AG09309 (cell line): ENCODE measurements at places on chromosomes 7 and 10.

DNA sequence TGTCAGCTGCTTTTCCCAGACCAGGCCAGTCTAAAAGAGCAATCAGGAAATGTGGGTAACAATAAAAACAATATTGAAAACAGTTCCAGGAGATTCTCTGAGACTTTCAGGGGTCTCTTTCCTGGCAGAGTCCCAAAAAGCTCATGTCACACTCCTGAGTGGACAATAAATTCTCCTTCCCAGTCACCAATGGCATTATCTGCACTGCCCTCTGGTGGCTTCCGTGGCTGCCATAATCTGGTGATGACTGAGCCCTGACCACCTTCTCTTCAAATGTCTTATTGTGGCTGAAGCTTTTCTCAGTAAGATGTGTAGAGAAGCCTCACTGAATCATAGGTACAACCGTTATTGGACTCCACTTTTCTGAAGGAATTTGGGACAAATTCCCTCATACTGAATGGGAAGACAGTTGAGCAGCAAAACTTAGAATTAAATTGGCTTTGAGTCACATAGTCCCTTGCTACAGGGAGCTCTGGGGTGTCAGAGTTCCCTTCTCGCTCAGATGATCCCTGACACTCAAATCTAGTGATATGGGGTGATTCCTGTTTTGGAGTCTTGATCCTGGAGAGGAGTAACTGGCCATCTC is 24.4 kb upstream of the ASAH2 start:
- DNase-seq: no peak

- no peak for DNase-seq
Measured at GRCh38 chr10:130352291-130352645, 216.1 kb downstream of the GLRX3 start.

GRCh38 chr10:125708971-125709503 is 10.5 kb upstream of the EDRF1 start:
- no peak for DNase-seq

- no peak for DNase-seq
Measured at GRCh38 chr7:158292948-158293347, 294.7 kb downstream of the PTPRN2 start.

DNA sequence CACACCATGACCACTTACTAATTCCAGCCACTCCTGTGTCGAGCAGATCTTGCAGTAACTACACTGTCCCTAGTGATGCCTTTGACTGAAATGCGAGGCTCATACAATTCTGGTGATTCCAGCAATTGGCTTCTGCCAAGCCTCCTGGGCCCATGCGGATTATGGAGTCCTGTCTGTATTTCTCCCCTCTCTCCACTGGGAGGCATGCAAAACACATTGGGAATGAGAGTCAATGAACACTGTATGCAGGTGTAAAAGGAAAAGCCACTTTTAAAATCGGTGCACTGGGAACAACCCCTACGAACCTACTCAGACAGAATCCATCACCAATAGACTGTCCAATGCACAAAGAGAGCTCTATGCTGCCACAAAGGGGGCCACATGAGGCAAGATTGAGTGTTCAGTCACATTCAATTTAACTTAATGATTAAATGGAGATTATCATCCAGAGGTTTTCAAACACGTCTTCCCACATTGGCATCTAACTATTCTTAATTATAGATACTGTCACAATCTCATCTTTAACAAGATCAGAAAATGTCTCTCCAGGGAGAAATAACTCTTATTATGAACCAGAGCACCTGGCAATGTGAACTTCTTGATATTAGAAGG is 550.6 kb downstream of the GLRX3 start:
- no peak for DNase-seq

GRCh38 chr10:124999433-125000365 is 57.8 kb downstream of the ZRANB1 start:
- peak; percentile 61 for DNase-seq

- DNase-seq: no peak
Measured at GRCh38 chr10:18071591-18071990, 68.6 kb upstream of the CACNB2 start.

GRCh38 chr10:77578583-77579227 is 58.9 kb downstream of the KCNMA1 start:
- DNase-seq: no peak

GRCh38 chr10:77289790-77290189 is 347.8 kb downstream of the KCNMA1 start:
- no peak for DNase-seq

DNA sequence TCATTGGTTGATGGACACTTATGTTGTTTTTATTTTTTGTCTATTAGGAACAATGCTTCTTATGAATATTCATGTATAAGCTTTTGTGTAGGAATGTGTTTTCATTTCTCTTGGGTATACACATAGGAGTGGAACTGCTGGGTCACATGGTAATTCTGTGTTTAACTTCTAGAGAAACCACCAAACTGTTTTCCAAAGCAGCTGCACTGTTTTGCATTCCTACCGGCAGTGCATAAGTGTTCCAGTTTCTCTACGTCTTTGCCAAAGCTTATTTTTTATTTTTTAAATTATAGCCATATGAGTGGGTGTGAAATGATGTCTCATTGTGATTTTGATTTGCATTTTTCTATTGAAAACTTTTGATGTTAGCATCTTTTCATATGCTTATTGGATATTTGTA is 51.3 kb downstream of the ADK start:
- no peak for DNase-seq

DNA sequence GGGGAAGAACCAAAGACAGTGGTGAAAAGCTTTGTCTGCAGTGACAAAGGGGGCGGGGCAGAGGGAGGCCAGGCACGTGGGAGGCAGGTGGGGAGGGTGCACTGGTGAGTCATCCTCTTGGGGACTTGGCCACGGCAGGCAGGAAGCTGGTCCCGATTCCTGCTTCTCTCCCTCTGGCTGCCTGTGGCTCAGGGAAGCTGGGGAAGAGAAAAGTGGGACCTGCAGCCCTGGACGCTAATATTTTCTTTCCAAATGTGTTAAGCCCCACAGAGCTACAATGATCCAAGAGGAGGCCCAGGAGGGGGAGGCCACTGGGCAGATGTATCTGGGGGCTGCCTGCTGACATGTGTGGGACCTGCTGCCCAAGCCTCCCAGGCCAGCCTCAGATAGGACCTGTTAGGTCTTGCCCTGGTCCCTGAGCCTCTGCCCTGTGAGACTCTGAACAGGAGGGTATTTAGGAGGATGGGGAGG is 231.8 kb downstream of the KCNMA1 start:
- no peak for DNase-seq
